T-helper 17 cell (primary cell): ENCODE measurements at places on chromosomes 3 and 15.
A peak's percentile ranks its signal among the peaks of the same experiment; 100 is the strongest.

- no peak for DNase-seq
Observed at GRCh38 chr3:182292591-182292990, 500.7 kb upstream of the ATP11B start.

DNA sequence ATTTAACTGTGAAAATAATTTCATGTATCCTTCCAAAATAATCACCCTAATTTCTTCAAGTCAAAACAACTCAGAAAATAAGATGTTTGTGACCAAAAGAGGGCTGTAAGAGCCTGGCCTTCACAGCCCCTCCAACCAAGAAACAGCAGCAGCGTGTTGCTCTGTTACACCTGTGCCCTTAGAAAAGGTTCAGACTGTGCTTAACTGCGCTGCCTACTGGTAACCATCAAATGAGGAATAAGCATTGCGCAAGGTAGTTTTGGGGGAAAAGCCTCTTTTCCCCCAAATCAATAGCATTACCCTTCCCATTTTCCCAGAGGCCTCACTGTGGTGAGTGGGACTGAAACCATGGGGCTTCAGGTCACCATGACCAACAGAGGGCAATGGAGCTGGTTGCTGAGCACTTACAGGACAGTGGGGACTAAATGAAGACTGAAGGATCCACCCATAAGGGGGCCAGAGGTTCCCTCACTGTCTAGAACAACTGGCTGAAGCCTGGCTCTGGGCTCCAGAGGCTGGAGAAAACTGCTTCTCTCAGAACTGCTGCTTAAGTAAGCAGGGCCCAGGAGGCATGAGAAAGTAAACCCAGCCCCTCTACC is 110.7 kb downstream of the PLCH1 start:
- DNase-seq = no peak

- DNase-seq = no peak
Observed at GRCh38 chr3:165783383-165783782, 53.8 kb downstream of the BCHE start.

DNA sequence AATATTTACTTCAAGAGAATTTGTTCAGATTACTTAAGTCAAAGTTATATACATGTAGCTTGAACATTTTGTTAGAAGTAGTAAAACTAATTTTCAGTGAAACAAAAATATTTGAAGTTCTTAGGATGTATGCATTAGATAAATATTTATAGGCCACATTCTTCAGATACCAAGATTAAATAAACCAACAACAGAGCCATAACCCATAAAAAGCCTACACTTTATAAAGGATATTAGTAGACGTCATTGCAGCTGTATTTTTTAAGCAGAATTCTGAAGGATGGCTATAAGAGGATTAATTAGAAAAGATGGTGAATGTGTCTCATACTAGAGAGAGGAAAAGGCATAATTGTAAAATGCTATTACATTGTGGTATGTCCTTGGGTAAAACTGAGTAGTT is 449.7 kb upstream of the ALCAM start:
- DNase-seq = no peak

- no peak for DNase-seq
Observed at GRCh38 chr3:187665764-187666402, 4.3 kb downstream of the SST start.

- no peak for DNase-seq
Observed at GRCh38 chr3:153163393-153163724, 1.3 kb downstream of the RAP2B start.

DNA sequence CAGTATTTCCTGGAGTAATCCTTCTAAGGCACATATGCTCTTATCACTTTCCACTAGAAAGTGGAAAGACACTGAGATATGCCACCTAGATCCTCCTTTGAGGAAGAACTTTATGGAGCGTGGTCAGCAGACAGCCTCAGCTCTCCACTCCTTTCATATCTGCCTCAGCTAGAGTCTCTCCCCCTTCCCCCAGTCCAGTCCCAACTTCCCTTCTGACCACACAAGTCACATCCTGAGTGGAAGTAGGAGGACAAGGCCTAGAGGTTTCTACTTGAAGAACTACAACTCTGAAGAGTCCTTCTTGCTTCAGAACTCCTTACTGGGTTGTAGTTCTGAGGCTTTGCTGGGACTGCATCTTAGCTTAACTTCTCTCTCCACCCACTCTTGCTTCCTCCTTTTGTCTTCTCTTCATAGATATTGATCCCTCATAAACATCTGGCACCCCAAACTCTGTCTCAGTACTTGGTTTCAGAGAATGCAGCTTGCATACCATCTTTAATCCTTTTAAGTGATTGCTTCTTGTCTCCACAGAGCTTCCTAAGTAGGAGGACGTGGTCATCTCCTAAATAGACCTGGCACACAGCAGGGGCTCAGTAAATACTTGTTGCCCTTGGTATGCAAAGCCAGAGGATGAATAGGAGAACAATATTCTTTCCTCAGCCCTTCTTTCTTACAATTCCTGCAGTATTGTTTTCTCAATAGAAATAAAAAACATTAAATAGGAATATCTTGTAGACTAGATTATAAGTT is 109.6 kb downstream of the OXSM start:
- no peak for DNase-seq

- no peak for DNase-seq
Observed at GRCh38 chr15:95468820-95469219, 861.7 kb upstream of the NR2F2 start.

GRCh38 chr3:171132873-171133272 is 106.4 kb upstream of the SLC2A2 start:
- DNase-seq = no peak

DNA sequence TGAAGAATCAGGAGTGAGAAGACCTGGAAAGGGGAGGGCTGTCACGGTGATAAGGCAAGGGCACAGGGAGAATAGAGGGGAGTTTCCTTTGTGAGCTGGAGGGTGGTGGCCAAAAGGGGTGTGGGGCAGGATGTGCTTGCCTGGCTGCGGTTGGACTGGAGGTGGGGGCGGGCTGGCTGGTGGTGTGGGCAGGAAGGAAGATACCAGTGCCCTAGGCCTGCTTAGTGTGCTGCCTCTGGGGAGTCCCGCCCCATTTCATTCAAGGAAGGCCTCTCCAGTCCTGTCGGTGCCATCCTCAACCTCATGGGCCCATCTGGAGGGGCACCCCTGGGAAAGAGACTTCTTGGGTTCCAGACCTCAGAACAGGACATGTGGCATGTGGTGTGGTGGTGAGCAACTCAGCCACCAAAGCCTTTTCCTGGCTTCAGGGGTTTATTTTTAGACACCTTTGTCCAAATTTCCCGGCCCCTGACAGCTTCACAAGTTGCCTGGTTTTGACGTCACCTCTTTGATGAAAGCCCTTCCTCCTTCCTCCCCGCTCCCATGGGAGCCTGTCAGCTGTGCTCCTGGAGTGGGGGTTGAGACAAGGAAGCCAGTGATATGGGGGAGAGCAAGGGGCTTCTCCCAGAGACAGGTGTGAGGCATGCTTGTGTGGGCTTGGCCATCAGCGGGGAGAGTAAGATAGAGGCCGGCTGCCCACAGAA is 15.6 kb downstream of the TEX264 start:
- DNase-seq = peak; percentile 80

DNA sequence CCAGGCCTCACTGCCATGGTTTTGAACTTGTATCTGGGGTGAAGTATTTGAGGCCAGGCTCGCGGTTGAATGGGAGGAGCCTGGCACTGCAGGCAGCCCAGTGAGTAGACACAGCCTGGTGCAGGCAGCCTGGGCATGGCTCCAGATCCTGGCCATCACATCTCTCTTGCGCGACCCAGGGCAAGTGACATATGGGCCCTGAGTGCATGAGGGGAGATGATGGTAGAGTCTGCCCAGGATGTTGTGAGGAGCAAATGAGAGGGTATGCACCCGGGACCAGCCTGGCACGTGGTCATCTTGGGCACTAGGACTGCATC is 103.5 kb downstream of the TBC1D2B start:
- no peak for DNase-seq

GRCh38 chr15:31609906-31610305 is 283.3 kb downstream of the KLF13 start:
- no peak for DNase-seq

DNA sequence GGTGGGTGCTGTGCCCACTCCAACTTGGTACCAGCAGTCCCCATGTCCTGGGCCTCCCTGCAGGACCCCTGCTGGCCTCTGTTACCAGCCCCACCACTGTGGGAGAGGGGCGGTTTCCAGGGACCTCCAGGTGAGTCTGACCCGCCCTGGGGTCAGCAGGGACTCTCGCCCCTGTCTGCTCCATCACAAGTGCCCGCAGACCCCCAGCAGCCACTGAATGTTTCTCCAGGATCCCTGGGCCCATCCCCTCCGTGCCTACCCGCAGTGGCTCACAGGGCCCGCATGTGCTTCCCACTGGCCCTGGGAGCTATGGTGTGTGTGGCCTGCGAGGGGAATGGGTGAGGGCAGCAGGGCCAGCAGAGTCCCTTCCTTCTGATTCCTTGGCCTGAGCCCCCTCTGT is 9.9 kb upstream of the RHO start:
- no peak for DNase-seq

GRCh38 chr15:73654659-73655058 is 21.5 kb upstream of the NPTN start:
- DNase-seq = no peak

GRCh38 chr15:41438206-41438605 is 21.3 kb downstream of the RTF1 start:
- no peak for DNase-seq

- DNase-seq = no peak
Observed at GRCh38 chr3:122077293-122078234, 22.4 kb downstream of the CD86 start.

- DNase-seq = no peak
Observed at GRCh38 chr3:127184870-127185216, 8.1 kb upstream of the PRR23E start.

GRCh38 chr3:39125841-39126500 is 18.5 kb downstream of the TTC21A start:
- DNase-seq = no peak

GRCh38 chr3:193742628-193743027 is 149.6 kb downstream of the OPA1 start:
- no peak for DNase-seq

GRCh38 chr3:145272684-145273083 is 888.3 kb downstream of the PLOD2 start:
- DNase-seq = no peak

DNA sequence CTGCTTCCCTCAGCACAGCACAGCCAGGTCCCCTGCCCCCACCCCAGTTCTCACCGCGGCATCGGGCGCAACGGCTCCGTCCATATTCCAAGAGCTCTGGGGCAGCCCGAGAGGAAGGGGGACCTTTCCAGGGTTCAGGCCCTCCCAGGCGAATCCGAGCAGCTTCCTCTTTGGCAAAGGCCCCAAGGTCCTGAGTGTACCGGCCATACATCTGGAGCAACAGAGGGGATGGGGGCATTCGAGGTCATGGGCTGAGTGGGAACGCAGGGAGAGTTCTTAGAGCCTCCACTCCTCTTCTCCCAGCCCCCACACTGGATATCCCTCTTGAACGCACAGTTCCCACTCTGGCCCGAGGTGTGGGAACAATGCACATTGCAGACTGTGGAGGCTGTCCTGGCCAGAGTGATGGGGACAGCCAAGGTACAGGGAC is 2.5 kb downstream of the CLCN2 start:
- no peak for DNase-seq

- no peak for DNase-seq
Observed at GRCh38 chr3:178900029-178900646, 171.5 kb downstream of the ZMAT3 start.

- DNase-seq = no peak
Observed at GRCh38 chr3:32208447-32208846, 30.0 kb upstream of the CMTM8 start.

- DNase-seq = no peak
Observed at GRCh38 chr15:81085213-81085612, 48.9 kb upstream of the CFAP161 start.

DNA sequence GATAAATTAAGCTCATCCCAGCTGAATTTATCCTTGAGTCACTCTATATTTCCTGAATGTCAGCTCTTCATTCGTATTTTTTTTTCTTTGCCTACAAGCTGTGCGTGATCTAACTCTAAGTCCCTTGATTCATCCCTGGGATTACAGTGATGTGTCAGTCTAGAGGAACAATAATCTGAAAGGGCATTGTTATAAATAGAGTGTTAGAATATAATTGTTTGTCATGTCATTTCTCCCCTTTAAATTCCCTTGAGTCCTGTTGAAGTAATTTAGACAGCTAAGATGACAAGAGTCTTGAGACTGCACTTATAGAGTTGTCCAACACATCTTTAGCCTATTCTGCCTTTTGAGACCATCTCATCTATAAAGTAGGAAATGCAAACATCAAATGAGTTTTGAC is 621.8 kb downstream of the ZIC1 start:
- DNase-seq = no peak
